Left cardiac atrium (tissue), 4 donors: ENCODE measurements at places on chromosomes 11 and 22.

DNA sequence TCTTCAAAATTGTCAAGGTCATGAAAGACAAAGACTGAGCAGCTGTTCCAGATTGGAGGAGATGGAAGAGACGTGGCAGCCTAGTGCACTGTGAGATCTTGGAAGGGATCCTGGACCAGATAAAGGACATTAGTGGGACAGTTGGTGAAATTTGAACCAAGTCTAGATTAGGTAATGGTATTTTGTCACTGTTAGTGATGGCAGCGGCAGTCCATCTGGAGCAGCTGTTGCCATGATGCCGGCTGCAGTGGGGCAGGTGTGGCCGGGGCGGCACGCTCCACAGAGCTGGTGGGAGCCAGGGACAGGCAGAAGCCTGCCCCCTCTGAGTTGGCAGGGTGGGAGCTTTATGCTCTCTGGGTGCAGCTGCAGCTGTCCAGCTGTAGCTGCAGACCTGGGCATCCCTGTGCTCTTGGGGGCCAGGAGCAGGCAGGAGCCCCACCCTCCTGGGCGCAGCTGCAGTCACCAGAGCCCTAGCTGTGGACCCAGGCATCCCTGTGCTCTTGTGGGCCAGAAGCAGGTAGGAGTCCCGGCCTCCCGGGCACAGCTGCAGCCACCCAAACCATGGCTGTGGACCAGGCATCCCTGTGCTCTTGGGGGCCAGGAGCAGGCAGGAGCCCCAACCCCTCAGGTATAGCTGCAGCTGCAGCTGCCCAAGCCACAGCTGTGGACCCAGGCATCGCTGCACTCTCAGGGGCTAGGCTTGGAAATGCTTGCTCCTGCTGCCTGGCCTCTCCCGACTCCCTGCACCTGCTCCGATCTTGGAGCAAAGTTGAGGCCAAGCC, 20.7 kb downstream of the DIXDC1 start:
- DNase-seq, result no peak

- DNase-seq, result no peak
Measured at GRCh38 chr11:12546660-12547059, 127.6 kb upstream of the TEAD1 start.

DNA sequence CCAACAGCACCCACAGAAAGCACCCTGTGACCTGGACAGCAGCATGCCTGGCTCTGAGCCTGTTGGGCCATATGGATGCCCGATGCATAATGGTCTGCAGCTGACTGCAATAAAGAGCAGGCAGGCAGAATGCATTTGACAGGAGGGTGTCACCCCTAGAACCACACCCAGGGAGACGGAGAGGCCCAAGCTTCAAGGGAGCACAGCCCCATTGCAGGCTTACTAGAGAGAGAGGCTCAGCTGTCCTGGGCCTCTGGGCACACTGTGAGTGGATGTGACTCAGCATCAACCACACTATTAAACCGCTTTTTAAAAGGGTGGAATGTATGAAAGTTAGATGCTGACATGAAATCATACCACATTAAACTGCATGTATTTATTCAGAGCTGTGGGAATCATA, 365.3 kb downstream of the CTTN start:
- no peak for DNase-seq

GRCh38 chr11:86630229-86630981, 42.0 kb downstream of the ME3 start:
- no peak for DNase-seq

DNA sequence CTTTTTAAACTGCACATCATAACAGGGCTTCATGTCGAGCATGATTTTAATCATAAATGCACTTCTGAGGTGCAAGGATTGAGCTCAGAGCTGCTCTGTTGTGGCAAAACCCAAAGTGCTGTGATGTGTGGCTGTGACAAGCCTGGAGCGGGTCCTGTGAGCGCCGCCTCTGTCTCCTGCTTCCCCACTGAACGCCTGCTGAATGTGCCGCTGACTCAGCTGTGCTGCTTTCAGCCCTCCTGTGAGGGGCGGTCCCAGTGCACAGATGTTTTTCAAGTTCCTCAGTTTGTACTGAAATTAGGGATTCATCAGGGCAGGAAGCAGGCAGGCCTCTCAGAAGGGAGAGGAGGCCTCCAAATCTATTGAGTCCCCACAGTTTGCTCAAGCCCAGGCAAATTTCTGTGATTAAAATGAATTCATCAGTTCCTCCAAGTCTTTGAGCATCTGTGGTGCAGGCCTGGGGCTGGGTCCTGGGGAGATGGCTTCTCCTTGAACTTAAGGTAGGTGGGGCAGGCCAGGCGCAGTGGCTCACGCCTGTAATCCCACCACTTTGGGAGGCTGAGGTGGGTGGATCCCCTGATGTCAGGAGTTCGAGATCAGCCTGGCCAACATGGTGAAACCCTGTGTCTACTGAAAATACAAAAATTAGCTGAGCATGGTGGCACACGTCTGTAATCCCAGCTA, 3.0 kb upstream of the GTSE1 start:
- DNase-seq, result peak; percentile 57
